ENCODE measurements at places on chromosomes 6 and 20.
A peak's percentile ranks its signal among the peaks of the same experiment; 100 is the strongest.

- no peaks in the 10 kb centered on the region for H3K27me3 ChIP-seq
- H3K36me3 ChIP-seq = no peaks in the 10 kb centered on the region
- no peak overlapping the region for H3K27ac ChIP-seq
- no peak for DNase-seq
- H3K4me3 ChIP-seq = no peak overlapping the region
- no peaks in the 10 kb centered on the region for H3K4me1 ChIP-seq
Measured at GRCh38 chr20:50601511-50602431, 89.6 kb downstream of the RIPOR3 start.

GRCh38 chr6:169800116-169800667, 48.8 kb downstream of the ERMARD start:
- H3K4me3 ChIP-seq = no peak overlapping the region
- no peak overlapping the region for H3K27ac ChIP-seq
- H3K27me3 ChIP-seq = no peaks in the 10 kb centered on the region
- H3K36me3 ChIP-seq = no peaks in the 10 kb centered on the region

DNA sequence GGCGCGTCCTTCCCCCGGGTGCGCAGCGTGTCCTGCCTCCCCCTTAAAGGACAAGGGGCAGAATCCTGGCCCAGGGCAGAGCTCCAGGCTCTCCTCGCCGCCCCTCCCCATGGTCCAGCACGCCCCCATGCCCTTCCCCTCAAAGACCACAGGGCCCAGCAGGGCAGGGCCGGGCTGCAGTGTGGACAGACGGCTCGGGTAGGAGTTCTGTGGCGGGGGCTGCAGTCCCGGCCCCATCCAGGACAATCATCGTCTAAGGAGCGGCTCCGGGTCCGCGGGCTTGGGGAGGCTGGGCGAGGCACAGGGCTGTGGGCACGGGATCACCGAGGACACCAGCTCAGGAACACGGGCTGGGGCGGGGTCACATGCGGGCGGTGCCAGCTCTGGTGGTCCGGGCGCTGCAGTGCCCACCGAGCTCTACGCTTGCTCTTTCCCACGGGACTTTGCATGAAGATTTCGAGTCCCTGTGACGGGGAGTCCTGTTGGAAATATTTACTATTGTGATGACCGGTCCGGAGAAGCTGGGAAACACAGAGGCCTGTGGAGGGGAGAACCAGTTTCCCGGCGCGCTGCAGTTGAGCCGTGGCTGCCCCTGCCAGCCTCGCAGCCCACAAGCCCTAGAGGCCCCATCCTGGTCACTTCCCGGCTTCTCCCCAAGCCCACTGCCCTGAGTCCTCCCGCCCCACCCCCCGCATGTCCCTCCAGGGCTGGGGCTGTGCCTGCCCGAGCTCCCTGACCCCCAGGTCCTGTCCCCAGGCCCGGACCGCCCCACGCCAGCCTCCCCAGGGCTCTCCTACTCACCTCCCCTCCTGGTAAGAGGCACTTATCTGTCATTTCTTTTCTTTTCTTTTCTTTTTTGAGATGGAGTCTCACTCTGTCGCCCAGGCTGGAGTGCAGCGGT, 20.6 kb downstream of the SLC17A9 start:
- no peak for DNase-seq
- H3K27ac ChIP-seq = no peak overlapping the region
- peak overlapping the region; percentile 16 for H3K4me3 ChIP-seq
- peaks cover 78% of the 10 kb centered on the region for H3K27me3 ChIP-seq

DNA sequence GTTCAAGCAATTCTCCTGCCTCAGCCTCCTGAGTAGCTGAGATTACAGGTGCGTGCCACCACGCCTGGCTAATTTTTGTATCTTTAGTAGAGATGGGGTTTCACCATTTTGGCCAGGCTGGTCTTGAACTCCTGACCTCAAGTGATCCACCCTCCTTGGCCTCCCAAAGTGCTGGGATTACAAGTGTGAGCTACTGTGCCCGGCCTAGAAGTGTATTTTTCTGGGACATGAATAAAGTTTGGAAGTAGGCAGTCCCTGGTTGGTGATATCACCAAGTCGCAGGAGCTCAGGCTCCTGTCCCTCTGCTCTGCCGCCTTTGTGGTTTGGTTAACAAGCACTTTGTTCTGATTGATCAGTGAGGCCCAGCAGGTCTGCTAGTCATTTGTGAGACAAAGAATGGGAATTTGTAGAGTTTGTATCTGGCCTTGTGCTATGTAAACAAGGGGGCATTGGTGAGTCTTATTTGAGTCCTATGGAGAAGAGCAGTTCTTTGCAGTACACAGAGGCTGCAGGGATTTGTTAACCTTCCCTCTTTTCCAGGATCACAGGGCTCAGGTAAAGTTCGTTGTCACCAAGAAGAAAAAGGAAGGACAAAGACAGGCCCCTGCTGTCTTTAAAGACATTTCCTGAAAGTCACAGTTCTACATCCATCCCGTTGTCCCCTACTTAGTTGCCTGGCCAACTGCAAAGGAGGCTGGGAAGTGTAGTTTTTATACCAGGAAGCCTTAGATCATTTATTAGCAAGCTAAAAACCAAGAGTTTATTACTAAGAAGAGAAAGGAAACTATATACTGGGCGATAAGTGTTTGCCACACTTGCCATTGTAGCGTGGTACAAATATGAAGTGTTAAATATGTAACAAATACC, 13.1 kb downstream of the MTHFD1L start:
- H3K27me3 ChIP-seq = no peaks in the 10 kb centered on the region
- no peak overlapping the region for H3K4me3 ChIP-seq
- peak overlapping the region; percentile 60 for H3K27ac ChIP-seq
- H3K4me1 ChIP-seq = peaks cover 37% of the 10 kb centered on the region
- H3K36me3 ChIP-seq = no peaks in the 10 kb centered on the region
- no peak for DNase-seq

GRCh38 chr6:74366634-74367033, 670.6 kb downstream of the CD109 start:
- H3K4me1 ChIP-seq = no peaks in the 10 kb centered on the region
- no peaks in the 10 kb centered on the region for H3K27me3 ChIP-seq
- H3K36me3 ChIP-seq = no peaks in the 10 kb centered on the region
- H3K27ac ChIP-seq = no peak overlapping the region
- no peak for DNase-seq

- no peak overlapping the region for H3K4me3 ChIP-seq
- DNase-seq = no peak
- no peaks in the 10 kb centered on the region for H3K4me1 ChIP-seq
- H3K36me3 ChIP-seq = no peaks in the 10 kb centered on the region
- H3K27ac ChIP-seq = no peak overlapping the region
- no peaks in the 10 kb centered on the region for H3K27me3 ChIP-seq
Measured at GRCh38 chr6:1347161-1347560, 35.3 kb downstream of the FOXQ1 start.

GRCh38 chr20:17513939-17514338, 17.2 kb downstream of the BFSP1 start:
- H3K36me3 ChIP-seq = no peaks in the 10 kb centered on the region
- DNase-seq = no peak
- no peak overlapping the region for H3K4me3 ChIP-seq
- H3K27ac ChIP-seq = no peak overlapping the region
- no peaks in the 10 kb centered on the region for H3K4me1 ChIP-seq
- no peaks in the 10 kb centered on the region for H3K27me3 ChIP-seq

DNA sequence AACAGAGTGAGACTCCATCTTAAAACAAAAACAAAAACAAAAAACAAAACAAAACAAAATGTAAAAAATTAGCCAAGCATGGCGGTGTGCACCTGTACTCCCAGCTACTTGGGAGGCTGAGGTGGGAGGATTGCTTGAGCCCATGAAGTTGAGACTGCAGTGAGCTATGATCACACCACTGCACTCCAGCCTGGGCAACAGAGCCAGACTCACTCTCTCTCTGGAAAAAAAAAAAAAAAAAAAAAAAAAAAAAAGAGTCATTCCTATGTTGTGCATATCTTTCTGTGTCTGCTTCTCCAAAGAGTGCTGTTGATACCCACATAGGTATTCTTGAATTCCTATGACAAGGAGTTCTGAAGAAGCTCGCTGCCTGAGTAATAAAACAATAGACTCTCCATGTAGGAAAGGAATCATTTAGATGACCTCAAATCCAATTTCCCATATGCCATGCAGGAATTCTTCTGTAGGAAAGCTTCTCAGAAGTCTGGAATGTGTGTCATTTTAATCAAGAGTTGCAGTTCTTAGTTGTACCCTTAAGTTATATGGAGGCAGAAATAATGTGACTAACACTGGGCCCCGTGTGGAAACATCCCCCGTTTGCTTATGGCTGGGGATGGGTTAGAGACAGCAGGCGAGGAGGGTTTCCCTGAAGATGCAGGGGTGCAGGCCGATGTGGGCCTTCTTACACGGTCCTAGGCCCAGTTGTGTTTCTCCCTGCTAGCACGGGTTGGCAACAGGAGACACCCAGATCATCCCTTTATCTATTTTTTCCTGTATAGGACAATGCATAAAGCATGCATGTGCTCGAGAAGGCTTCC, 79.4 kb downstream of the ZDHHC14 start:
- no peaks in the 10 kb centered on the region for H3K4me1 ChIP-seq
- no peaks in the 10 kb centered on the region for H3K36me3 ChIP-seq
- no peak for DNase-seq
- H3K4me3 ChIP-seq = no peak overlapping the region
- H3K27me3 ChIP-seq = no peaks in the 10 kb centered on the region
- H3K27ac ChIP-seq = no peak overlapping the region

GRCh38 chr6:54254886-54255285, 53.4 kb upstream of the TINAG start:
- no peaks in the 10 kb centered on the region for H3K4me1 ChIP-seq
- DNase-seq = no peak
- H3K36me3 ChIP-seq = no peaks in the 10 kb centered on the region
- no peak overlapping the region for H3K27ac ChIP-seq

GRCh38 chr20:42093542-42094440, 475.6 kb upstream of the CHD6 start:
- no peaks in the 10 kb centered on the region for H3K4me1 ChIP-seq
- no peaks in the 10 kb centered on the region for H3K27me3 ChIP-seq
- no peak overlapping the region for H3K4me3 ChIP-seq
- DNase-seq = no peak
- H3K36me3 ChIP-seq = no peaks in the 10 kb centered on the region
- H3K27ac ChIP-seq = no peak overlapping the region

DNA sequence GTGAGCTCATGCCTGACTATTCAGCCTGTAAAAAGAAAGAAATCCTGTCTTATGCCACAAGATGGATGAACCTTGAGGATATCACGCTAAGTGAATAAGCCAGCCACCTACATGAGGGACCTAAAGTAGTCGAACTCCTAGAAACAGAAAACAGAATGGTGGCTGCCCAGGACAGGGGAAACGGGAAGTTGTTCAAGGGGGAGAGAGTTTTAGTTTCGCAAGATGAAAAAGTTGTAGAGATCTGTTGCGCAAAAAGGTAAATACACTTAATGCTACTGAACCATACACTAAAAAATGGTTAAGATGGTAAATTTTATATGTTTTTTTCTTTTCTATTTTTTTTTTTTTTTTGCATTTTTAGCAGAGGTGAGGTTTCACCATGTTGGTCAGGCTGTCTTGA, 74.1 kb upstream of the RALY start:
- no peaks in the 10 kb centered on the region for H3K36me3 ChIP-seq
- no peaks in the 10 kb centered on the region for H3K27me3 ChIP-seq
- H3K27ac ChIP-seq = no peak overlapping the region
- DNase-seq = no peak

DNA sequence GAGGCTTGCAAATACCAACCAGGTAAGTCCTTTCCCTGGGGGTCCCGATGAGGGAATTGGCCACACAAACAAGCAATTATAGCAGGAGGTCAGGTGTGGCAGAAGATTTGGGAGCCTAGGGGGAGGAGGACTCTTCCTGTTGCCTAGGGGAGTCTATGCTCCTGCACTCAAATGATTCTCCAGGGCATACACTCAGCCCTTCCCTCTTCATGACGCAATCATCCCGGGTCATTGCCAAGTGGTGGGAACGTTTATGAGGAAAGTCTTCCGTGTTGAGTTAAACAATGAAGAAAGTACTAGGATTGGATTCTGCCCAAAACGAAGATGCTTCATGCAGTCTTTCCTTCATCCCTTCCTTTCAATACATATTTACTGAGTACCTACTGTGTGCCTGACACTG, 186.5 kb upstream of the TSHZ2 start:
- H3K36me3 ChIP-seq = no peaks in the 10 kb centered on the region
- peak; percentile 43 for DNase-seq
- H3K27me3 ChIP-seq = no peaks in the 10 kb centered on the region
- H3K4me1 ChIP-seq = no peaks in the 10 kb centered on the region
- H3K4me3 ChIP-seq = no peak overlapping the region

GRCh38 chr6:75201901-75202672, 3.8 kb downstream of the COL12A1 start:
- H3K27me3 ChIP-seq = no peaks in the 10 kb centered on the region
- peak; percentile 54 for DNase-seq
- H3K4me3 ChIP-seq = peak overlapping the region; percentile 45
- peak overlapping the region; percentile 66 for H3K27ac ChIP-seq
- peaks cover 66% of the 10 kb centered on the region for H3K4me1 ChIP-seq

DNA sequence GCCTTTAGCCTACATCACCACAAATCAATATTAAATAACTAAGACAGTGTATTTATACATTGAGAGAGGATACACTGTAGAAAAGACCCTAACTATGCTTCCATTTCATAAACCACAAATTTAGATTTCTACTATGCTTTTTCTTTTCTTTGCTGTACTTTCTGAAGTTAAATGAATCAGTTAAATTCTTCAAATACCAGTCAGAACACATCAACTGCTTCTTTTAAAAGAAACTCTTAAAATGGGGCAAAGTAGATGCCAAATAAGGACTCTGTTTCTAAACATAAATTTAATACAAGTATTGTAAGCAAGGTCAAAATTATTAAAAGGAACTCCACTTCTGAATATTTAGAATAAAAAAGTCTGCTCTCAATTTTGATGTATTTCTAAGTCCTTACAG, 76.9 kb downstream of the GMDS start:
- H3K27me3 ChIP-seq = no peaks in the 10 kb centered on the region
- no peaks in the 10 kb centered on the region for H3K36me3 ChIP-seq
- H3K27ac ChIP-seq = peak overlapping the region; percentile 16
- H3K4me1 ChIP-seq = peaks cover 11% of the 10 kb centered on the region
- no peak for DNase-seq

DNA sequence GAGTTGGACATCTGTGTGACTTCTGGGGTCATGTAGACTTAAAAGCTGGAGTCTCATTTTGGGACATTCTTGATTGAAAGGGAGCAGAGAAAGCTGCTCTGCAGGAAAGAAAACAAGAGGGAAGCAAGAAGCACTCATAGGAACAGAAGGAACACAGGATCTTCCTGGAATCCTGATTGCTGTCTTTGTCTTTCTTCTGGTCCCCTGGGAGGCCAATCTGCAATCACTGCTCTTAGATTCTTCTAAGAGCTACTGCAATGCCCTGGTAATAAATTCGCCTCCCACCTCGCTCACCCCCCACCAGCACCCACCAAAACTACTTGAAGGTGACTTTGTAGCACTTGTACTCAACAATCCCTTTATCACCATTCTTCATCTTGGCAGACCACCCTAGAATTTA, 51.8 kb downstream of the SLC35B3 start:
- DNase-seq = no peak
- no peak overlapping the region for H3K27ac ChIP-seq
- no peaks in the 10 kb centered on the region for H3K4me1 ChIP-seq
- H3K36me3 ChIP-seq = no peaks in the 10 kb centered on the region
